ENCODE measurements at places on chromosomes 16 and 17.

DNA sequence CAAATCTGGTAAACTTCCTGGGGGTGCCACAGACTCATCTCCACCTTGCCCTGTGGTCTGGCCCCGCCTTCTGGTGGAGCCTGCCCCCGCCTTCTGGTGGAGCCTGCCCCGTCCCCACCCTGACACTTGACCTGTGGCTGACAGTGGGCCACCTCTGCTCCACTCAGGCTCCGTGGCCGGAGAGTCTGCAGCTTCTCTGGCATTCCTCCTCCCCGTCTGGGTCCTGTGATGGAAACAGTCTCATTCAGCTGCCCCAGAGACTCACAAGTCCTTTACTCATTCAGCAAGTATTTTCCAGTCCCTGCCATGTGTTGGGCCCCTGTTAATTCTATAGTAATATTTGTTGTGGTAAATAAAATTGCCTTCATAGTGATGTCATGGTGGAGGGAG is 21.0 kb upstream of the G6PC1 start:
- no peak for DNase-seq

DNA sequence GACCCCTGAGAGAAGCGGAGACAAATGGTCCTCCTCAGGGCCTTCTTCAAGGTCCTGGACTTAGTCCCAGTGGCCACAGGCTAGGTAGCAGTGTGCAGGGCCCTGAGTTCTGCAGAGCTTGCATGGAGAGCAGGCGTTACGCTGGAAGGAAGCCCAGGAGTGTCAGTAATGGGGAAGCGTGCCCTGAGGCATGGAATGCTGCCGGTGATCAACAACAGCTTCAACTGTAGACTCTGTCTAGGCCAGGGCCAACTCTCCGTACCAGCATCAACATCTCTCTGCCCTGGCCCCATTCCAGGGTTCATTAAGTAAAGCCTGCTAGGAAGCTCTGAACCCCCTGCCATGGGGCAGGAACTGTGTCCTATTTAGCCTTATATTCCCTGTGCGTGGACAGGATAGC is 568 bp upstream of the TNK1 start:
- no peak for DNase-seq

DNA sequence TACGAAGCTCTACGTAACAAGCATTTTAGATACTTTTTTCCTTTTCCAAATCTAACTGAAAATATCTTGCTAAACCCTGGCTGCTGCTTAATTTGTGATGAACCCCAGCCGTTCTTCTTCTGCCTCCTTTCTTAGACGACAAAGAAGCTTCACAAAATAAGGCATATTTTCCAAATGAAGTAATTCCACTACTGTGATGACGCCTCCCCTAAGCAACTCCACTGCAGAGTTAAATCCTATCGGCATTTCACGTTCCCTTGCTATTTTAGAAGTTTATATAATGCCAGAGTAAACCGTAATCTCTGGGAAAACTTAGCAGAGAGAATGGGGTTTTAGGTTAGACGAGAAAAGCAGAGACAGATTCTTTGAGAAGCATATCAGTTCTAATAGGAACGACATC is 683.1 kb upstream of the SALL1 start:
- no peak for DNase-seq

GRCh38 chr16:65666132-65666941 is 544.5 kb upstream of the CDH11 start:
- DNase-seq: no peak

GRCh38 chr17:57657211-57657610 is 87.9 kb downstream of the CCDC182 start:
- DNase-seq: no peak

- no peak for DNase-seq
Measured at GRCh38 chr16:10566613-10567012, 13.8 kb downstream of the EMP2 start.

DNA sequence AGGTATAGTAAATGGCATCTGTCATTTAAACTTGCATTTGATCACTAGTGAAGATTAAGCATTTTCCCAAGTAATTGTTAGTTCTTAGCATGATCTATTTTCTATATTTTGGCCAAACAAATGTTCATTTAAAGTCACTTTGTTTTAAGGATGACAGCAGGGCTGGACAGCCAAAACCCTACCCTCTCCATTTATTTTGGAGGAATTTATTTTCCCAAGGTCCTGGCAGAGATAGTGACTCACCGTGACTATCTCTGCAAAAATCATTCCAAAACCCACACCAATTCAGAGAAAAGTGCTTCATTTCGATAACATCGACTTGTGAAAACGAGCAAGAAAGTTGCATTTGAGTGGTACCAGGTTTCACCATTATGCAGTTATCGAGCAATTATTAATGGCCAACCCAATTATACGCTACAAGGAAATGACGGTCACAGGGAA is 665 bp upstream of the AKAP1 start:
- no peak for DNase-seq

- DNase-seq: no peak
Measured at GRCh38 chr17:68867759-68868516, 87.3 kb downstream of the ABCA8 start.

- DNase-seq: no peak
Measured at GRCh38 chr16:74973304-74973703, 11.6 kb downstream of the WDR59 start.

DNA sequence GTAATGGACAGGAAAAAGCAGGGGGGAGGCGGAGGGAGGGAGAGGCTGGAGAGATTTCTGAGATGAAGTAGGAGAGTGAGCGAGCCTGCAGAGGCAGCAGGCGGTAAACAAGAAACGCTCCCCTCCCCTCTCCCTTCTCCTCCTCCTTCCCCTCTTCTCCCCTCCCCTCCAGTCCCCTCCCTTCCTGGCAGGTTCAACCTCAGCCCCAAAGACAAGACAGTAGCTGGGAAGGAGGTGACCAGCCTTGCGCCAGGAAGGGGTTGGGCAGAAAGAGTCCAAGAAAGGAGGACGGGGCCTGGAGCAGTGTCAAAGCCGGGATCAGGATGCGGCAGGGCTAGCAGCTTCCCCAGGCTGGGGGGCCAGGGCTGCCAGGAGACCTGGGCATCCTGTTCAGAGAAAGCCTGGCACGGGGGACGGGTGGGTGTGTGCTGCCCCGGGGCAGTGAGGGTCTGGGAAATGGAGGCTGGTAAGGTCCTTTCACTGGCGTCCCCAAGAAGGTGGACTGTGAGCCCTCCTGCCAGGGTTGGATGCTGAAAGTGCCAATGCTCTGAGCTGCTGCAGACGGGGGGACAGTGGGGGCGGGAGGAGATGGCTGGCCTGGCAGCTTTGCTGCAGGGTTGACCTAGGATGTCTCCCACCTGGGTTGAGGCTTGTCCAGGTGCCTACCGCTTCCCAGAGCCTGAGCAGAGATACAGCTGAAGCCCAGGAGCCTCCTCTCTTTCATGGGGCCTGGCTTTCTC is 261.6 kb upstream of the TNRC6C start:
- DNase-seq: peak; percentile 52

DNA sequence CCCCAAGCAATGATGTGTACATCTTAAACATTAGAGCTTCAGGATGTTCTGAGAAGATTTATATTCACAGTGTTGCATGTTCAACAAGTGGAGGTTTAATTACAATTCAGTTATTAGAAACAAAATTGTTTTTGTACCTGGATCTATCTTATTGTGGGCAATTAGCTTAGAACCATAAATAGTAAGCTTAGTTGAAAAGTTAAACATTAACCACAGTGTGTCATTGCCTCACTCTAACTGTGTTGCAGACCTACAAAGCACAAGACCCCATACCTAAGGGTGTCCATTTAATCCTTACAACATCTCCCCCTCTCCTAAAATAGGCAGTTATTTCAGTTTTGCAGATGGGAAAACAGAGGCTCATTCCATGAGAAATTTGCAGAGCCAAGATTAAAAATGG is 632.0 kb upstream of the SOX9 start:
- no peak for DNase-seq

DNA sequence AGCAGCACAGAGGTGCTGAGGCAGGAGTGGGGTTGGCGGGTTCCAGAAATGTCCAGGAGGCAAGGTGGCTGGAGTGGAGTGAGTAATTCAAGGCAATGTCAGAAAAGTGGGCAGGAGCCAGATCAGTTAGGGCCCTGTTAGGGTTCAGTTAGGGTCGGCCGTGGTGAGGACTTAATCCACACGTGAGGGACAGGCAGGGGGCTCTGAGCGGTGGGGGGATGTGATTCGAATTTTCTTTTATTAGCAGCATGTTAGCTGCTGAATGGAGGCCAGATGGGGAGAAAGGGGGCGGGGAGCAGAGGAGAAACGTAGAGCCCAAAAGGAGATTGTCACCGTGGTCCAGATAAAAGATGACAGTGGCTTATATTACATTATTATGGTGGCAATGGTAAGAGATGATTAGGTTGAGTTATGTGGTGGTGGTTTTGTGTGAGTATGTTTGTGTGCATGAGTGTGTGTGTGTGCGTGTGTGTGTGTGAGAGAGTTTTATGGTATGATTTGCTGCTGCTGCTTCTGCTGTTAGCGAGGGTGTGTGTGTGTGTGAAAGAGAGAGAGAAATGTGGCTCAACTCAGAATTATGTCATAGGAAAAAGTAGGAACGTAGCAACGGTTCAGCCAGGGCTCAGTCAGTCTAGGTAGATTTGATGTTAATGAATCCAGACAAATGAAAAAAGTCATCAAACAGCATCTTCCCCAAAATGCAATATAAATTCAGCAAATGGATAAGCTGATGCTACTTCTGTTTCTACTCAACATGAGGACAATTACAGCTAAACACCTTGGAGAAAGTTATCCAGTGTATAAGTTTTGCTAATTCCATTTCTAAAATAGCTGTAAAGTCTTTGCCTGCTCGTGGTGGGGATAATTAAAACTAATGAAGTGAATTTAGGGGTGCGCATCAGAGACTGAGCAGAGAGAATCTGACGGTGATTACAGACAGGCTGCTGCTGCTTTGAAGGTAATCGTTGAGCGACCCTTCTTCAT is 390.6 kb downstream of the HAPSTR1 start:
- no peak for DNase-seq

GRCh38 chr16:27108826-27109665 is 42.3 kb downstream of the C16orf82 start:
- DNase-seq: no peak

DNA sequence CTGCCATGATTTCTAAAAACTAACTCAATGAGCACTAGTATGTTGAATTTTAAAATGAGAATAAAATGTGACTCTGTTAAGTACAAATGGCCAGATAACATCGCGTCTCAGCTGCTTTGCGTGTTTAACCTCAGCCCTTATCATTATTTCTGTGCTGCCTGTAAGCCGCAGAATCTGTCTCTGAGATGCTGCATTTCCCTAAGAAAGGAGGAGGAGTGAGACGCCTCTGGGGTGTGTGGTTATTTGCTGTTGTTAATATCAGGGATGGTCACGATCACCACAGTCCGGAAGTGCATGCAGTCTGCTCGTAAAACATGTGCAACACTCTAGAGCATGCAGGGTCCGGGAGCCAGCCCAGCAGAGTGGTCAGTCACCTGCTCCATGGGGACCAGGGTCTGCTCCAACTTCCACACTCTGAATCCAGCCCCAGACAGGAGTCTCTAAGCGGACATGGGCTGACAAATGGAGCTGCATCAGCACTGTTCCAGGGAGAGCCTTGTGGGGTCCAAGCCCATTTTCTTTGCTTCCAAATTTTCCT is 342.5 kb downstream of the MAF start:
- no peak for DNase-seq

GRCh38 chr16:43294-43693 is 10.1 kb downstream of the POLR3K start:
- DNase-seq: no peak

- DNase-seq: no peak
Measured at GRCh38 chr16:85389679-85390470, 223.2 kb upstream of the GSE1 start.

DNA sequence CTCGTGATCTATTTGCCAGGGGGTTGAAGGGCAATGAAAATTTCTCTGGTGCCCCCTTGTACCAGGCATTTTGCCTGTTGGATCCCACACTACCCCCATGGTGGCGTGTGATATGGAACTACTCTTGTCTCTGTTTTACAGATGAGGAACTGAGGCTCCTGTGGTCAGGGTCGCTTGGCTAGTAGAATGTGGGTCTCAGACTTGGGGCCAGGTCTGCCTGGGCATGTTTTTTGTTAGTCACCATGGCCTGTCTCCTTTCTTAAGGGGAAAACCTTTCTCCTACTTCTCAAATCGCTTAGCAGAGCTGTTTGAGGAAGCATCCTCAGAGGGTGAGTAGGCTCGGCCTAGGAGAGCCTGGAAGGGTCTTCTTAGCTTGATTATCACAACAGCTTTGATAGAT is 51.2 kb downstream of the CLEC16A start:
- DNase-seq: no peak

DNA sequence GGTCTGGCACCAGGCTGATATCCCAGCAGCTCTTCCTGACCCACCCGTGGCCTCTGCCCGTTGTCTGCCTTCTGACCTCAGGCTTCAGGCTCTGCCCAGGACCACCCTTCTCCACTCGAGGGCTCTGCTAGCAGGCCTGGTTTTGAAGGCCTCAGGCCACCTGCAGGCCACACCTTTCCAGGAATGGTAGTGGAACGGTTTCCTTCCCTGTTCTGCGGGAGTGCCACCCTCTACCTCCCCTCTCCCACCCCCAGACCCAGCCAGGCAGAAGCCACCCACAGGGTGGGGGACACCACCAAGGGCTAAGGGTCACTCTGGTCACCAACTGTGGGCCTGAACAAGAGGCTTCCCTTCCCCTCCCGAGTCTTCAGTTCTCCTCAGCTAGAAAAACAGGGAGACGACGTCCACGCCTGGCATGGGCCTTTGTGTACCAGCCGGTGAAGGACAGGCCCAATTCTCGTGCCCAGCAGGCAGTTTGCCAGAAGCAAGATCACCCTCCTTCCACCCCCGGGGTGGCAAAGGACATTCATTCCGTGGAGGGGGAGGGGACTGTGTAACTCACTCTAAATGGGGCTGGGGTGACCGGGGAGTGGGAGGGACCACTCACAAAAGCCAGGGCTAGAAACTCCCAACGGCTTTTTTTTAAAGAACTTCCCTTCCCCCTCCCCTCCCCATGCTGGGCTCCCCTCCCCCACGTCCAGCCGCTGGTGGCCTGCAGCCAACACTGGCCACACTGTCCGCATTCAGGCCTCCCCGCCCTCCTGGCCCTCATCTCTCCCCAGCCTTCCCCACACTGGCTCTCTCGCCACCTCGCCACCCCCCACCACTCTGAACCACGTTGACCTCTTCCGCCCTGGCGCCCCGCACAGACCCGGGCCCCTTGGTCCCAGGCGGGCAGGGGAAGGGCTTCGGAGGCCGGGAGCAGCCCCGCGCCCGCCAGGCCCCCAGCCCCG is 7.7 kb downstream of the CBX4 start:
- no peak for DNase-seq

- DNase-seq: no peak
Measured at GRCh38 chr17:53979991-53980390, 157.3 kb downstream of the KIF2B start.

GRCh38 chr17:75783803-75784472 is 668 bp upstream of the UNK start:
- peak; percentile 65 for DNase-seq

DNA sequence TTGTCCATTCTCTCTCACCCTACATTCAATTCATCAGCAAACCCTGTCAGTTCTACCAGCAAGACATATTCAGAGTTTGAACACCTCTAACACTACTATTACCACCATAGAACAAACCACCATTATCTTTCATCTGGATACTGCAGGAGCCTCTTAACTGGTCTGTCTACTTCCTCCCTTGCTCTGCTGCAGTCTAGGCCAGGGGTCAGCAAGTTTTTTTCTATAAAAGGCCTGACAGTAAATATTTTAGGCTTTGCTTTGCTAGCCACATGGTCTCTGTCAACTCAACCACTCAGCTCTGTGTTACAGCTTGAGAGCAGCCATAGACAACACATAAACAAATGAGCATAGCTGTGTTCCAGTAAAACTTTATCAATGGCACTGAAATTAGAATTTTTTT is 13.8 kb downstream of the KCTD19 start:
- no peak for DNase-seq
